ENCODE measurements at places on chromosomes 2 and 18. TPM values are rescaled to one million over a fixed set of nuclear protein-coding genes. Genes with fewer than 3 reads are reported as not detected.

SATB2 gene
- 1.5 TPM for total RNA-seq

SAG gene
- total RNA-seq, result not detected

KLHL14 gene
- total RNA-seq, result 0.11 TPM

SERPINB10 gene
- total RNA-seq, result not detected
